Activated CD8-positive, alpha-beta memory T cell treated with anti-CD3 and anti-CD28 coated beads, Interleukin-2, amount 10 ng/mL, durations not matched to agents 7 days and 5 days (primary cell): ENCODE measurements at places on chromosomes 5 and 9. TPM values are rescaled to one million over a fixed set of nuclear protein-coding genes. Genes with fewer than 3 reads are reported as not detected.

Gene TNFSF8
- 30.3 TPM for total RNA-seq

Gene SLC6A7
- total RNA-seq, result not detected

Gene BTNL8
- total RNA-seq, result not detected

Gene STPG3
- not detected for total RNA-seq

Gene CRB2
- not detected for total RNA-seq

Gene WDR31
- 1.1 TPM for total RNA-seq
